Mesothelial cell of epicardium (in vitro differentiated cells): ENCODE measurements at places on chromosomes 11 and 22.

DNA sequence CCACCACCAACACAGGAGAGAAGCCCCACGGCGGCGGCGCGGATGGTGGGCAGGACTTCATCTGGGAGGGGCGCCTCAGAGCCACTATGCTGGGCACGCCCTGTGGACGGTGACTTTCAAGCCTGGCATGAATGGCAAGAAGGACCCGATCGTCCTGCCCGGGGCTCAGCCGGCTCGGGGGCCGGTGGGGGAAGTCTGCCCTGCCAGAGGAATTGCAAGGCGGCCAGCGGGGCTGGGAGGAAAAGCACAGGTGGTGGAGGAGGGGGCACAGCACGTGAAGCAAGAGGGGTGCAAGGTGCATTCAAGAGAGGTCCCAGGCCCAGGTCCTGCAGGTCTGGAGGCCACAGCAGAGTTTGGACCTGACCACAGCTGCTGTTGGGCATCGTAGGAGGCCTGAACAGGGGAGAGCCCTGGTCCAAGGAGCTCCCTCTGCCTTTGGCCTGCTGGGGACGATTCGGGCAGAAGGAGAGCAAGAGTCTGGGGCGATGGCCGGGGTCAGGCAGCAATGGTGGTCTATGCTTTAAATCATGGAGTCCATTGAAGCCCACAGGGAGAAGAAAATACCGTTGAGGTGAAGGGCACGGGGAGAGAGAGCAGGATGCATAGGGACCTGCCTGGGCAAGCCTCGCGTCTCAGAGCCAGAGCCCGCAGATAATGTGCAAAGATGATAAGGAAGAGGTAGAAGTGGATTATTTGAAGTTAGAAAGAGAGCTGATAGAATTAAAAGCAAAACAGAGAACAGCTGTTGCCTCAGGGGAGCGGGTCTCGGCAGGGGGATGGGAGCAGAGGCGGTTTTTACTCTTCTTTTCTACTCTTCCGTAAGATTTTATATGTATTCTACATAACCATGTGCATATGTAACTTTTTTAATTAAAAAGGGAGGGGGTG is 82.6 kb upstream of the SHISAL1 start:
- no peak for DNase-seq

- DNase-seq = no peak
Measured at GRCh38 chr22:44439356-44440223, 58.4 kb downstream of the RTL6 start.

GRCh38 chr11:64558065-64558745 is 32.8 kb upstream of the SLC22A12 start:
- DNase-seq = no peak

- no peak for DNase-seq
Measured at GRCh38 chr22:32685512-32685911, 116.0 kb upstream of the TIMP3 start.

GRCh38 chr11:90590286-90590685 is 367.4 kb upstream of the CHORDC1 start:
- no peak for DNase-seq

DNA sequence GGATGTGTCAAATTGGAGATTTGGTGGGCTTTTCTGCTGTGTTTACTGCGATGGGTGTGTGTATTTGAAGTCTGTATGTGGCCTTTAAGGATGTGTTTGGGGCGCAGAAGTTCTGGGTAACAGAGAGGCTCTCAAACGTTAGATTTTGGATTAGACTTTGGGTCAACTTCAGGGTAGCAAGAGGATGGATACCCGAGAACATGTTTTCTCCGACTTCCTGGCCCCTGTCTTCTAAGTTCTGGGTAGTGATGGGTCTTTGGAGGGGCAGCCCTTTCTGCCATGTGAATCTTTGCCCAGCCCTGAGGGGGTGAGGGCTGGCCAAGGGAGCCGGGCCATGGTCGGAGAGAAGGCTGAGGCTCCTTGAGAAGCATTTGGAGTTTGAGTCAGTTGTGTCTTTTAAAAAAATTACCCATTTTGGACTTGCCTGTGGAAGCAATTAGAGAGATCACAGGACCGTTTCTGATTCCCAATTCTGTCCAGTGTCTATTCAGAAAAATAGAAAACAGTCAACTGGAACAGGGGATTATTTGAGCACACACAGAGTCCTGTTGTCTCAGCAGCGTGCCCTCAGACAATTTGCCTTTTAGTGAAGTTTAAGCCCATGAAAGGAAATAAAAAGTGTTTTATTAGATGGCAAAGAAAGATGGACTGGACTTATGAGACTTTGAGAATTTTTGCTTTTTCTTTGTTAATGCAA is 114.4 kb downstream of the PTPRJ start:
- DNase-seq = no peak
